ENCODE measurements at places on chromosomes 13 and 19. TPM values are rescaled to one million over a fixed set of nuclear protein-coding genes. Genes with fewer than 3 reads are reported as not detected.

Gene C5AR2
- 0.17 TPM for total RNA-seq

Gene LDLR
- total RNA-seq: 116 TPM

Gene GRIK5
- total RNA-seq: 4.6 TPM

Gene TMC4
- 4.9 TPM for total RNA-seq

Gene ADAT3
- total RNA-seq: 12.2 TPM

Gene IL12RB1
- total RNA-seq: 131 TPM

Gene WDR87
- not detected for total RNA-seq

Gene ZNF610
- 0.73 TPM for total RNA-seq

Gene BICRA
- total RNA-seq: 18.1 TPM

Gene NCR1
- not detected for total RNA-seq

Gene NKPD1
- total RNA-seq: 0.22 TPM

Gene KLK11
- not detected for total RNA-seq

Gene SF3A2
- total RNA-seq: 141 TPM

Gene LILRB3
- 5.0 TPM for total RNA-seq

Data from T-helper 1 cell treated with Interleukin-12 subunit alpha and Interleukin-12 subunit beta and Interleukin-4 antibody, amounts not matched to agents 30 ng/mL and 1 ng/mL, for 36 hours (primary cell).